Suppressor macrophage (primary cell): ENCODE measurements at places on chromosomes 2 and 18.

GRCh38 chr2:74945788-74946331 is 12.6 kb upstream of the POLE4 start:
- DNase-seq = no peak

DNA sequence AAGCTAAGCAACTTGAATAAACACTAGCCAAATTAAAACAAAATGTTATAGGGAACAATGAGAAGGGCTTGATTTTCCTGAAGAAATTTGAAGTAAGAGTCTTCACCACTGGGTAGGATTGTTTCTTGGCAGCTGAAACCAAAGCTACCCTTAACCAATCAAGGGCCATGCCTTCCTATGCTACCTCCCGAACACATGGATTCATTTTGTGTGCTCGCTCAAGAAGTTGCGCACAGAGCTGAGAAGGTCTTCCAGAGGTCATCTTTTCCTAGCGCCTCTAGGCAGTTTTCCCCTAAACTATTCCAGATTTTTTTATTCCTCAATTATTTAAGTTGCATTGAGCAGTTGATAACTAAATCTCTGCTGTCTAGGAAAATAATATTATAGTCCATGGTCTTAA is 264.6 kb downstream of the RBM43 start:
- no peak for DNase-seq

DNA sequence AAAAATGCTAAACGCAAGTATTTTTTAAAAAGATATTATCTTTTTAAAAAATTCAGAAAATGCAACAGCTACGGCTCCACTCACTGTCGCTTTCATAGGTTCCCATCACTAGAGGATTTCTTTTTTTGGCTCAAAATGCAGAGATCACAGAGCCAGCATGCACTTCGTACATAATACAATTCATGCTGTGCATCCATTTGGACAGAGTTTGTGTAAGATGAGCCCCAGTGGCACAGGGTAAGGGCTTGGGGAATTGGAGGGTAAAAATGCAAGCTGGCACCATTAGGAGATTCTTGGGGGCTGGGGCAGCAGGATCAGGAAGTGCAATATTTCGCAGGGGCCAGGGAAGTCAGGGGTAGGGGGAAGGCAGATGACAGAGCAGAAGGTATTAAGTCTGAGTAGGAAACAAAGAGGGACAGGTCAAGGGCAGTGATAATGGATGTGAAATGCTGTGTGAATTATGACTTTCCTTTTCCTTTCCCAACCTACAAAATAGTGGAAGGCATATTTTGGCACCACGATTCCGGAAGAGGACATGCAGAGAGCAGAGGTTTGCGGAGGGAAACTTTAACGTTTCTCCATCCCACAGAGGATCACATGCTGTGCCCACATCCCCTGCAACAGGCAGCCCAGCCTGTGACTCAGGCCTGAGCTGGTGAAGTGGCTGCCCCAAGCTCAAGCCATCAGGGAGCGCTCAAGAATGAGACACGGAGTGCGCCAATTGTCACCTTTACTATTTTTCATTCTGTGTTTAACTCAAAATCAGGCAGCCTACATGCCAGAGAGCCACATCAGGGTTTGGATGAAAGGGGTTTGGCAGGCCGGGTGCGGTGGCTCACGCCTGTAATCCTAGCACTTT is 4.7 kb downstream of the CAPG start:
- peak; percentile 90 for DNase-seq

GRCh38 chr2:437756-438393 is 150.0 kb upstream of the ALKAL2 start:
- no peak for DNase-seq

DNA sequence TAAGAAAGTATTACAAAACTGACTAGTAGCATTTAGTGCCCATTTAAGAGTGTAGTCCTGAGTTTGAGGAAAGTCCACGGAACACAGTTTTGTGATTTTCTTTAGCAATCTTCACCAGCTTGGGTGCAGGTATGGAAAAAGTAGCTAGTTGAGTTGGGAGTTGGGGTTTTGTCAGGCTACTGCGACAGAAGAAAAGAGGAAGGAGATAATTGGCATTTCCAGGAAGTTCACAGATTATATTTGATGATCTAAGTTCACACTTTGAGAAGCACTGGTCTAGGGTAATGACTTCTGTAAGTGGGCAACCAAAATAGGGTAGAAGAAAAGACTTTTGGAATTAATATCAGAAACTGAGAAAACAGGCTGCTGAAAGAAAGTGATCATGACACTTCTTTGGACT is 52.1 kb downstream of the VIL1 start:
- peak; percentile 44 for DNase-seq

DNA sequence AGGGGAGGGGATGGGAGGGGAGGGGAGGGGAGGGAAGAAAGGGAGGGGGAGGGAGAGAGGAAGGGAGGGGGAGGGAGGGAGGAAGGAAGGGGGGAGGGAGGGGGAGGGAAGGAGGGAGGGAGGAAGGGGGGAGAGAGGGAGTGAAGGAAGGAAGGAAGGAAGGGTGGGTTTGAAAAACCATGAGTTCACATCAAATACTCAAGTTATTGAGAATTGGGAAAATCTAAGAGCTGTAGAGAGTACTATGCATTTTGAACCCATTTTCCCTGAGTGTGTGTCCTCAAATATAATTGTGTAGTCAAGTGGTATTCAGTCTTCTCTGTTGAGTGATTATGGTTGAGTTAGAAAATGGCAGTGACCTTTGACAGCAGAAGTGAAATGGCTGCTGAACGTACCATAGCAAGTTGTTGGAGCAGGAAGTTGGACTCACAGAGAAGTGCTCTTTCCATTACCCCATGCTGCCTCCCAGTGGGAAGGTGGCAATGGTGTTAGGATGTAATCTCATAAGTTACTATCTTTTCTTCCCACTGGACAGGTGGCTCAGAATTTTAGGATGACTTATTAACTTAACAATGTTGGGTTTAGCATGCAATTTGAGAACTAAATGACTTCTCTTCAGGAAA is 214.6 kb downstream of the SETBP1 start:
- DNase-seq = peak; percentile 77

DNA sequence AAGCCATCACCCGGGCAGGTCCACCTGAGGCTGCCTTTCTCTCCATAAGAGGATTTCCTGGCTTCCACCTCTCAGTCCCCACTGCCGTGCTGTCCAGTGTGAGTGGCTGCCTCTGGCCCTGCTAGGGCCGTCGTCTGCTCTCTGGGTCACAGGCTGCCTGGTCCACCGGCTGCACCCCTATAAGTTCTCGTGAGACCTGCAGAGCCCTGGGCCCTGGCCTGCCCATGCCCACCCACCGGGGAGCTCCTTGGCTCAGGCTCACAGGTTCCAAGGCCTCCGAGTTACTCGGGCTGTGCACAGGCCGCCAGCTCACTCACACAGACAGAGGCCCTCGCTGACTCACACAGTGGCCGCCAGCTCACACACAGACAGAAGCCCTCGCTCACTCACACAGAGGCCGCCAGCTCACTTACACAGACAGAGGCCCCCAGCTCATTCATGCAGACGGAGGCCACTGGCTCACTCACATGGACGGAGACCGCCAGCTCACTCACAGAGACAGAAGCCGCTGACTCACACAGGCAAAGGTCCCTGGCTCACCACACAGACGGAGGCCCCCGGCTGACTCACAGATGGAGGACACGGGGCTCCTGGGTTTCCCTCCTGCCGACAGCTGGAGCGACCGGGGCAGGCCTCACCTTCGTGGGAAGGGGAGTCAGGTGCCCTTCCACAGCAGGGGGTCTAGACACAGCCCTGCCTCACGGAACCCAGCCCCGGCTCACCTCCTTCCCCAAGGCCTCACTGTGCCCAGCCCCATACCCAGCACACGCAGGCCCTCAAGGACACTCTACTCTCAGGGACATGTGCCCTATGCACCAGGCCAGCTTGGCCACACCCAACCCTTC is 334.1 kb upstream of the MYT1L start:
- no peak for DNase-seq

GRCh38 chr2:207833251-207833751 is 63.6 kb upstream of the FZD5 start:
- no peak for DNase-seq
